ENCODE measurements at places on chromosomes 12 and 14. TPM values are rescaled to one million over a fixed set of nuclear protein-coding genes. Genes with fewer than 3 reads are reported as not detected.

DNA sequence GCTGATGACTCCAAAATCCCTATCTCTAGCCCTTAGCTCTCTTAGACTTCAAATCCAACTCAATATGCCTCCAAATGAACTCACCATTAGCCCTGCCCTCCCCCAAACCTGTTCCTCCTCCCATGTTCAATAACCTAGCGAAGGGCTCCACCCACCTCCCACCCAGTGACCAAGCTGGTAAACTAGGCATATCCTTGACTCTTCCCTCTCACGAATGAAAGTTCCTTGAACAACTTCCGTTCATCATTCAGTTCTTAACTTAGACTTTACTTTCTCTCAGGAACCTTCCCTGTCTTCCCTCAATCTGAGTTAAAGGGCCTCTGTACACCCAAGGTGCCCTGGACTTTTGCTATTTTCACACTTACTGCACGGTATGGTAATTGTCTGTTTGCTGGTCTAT is 1.9 kb upstream of the KLHDC1 start:
- no peak for DNase-seq

DNA sequence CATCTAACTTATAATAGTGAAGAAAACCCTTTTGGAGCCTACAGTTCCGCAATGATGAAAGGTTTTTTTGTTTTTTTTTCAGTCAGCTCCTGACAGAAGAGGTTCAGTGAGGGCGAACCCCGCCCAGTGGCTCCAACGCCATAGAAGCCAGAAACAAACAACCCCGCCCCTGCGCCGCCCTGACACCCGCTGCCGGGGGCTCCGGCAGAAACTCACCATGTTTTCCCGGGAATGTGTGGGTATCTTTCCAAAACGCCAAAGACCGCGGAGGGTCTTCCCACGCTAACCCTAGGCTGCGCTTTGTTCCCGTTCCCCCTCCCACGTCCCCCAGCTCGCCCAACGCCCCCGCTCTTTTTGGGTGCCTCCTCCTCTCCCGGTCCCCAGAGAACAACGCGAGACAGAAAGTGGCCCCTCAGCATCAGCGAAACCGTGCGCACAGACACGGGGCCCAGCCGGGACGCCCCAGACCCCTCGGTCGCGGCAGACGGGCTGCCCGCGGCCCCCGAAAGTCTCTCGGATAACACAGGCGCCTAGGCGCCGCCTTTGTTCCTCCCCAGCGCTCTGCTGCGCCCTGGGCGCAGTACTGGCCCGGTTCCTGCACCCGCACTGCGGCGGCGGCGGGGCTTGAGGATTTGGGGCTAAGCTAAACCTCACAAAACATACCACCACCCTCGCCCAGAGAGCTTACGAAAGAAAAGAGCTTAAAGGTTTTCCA is 522 bp downstream of the TUBA1A start:
- DNase-seq = peak; percentile 76

- no peak for DNase-seq
Measured at GRCh38 chr12:19397534-19397933, 41.8 kb upstream of the AEBP2 start.

GRCh38 chr12:6336889-6337853 is 4.7 kb downstream of the TNFRSF1A start:
- DNase-seq = no peak

ACTR10 gene
- 95.1 TPM for total RNA-seq

DTX1 gene
- total RNA-seq = 0.13 TPM

GRCh38 chr12:108495054-108495453 is 20.0 kb upstream of the FICD start:
- DNase-seq = peak; percentile 38

DNA sequence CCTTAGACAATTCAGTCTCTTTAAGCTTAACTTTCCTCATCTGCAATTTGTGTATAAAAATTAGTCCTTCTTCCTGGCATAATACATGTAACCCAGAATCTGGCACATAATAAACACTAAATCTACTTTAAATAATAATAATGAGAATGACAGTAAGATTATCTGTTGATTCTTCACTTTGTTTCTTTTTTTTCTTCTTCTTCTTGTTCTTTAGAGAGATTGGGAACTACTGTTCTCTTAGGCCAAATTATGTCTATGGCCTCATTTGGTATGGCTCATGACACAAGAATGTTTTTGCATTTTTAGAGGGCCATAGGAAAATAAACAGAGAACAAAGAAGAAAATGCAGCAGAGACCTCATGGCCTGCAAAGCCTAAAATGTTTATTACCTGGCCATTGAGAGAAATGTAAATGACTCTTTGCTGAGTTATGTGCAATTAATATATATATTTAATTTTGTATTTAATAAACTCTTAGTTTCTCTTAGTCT is 275.8 kb downstream of the SLC6A15 start:
- no peak for DNase-seq

- peak; percentile 81 for DNase-seq
Measured at GRCh38 chr14:55699131-55700057, 119.4 kb downstream of the KTN1 start.

All from myocyte (in vitro differentiated cells).